ENCODE measurements at places on chromosomes 7 and 10.

DNA sequence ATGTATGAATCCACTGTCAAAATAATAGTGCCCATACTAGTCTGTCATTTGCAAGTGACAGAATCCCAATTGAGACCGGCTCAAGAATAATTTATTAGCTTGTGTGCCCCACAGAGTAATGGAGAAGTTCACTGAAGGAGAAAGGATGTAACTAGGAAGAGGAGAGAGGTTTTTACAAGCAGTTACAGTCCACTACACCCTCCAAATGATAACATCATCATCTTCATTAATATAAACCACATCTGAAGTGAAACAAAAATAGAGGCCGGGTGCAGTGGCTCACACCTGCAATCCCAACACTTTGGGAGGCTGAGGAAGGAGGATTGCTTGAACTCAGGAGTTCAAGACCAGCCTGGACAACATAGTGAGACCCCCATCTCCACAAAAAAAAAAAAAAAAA lies 226.8 kb downstream of the SKIDA1 start:
- DNase-seq: no peak

- DNase-seq: no peak
Observed at GRCh38 chr7:137881607-137882260, 35.0 kb upstream of the DGKI start.

DNA sequence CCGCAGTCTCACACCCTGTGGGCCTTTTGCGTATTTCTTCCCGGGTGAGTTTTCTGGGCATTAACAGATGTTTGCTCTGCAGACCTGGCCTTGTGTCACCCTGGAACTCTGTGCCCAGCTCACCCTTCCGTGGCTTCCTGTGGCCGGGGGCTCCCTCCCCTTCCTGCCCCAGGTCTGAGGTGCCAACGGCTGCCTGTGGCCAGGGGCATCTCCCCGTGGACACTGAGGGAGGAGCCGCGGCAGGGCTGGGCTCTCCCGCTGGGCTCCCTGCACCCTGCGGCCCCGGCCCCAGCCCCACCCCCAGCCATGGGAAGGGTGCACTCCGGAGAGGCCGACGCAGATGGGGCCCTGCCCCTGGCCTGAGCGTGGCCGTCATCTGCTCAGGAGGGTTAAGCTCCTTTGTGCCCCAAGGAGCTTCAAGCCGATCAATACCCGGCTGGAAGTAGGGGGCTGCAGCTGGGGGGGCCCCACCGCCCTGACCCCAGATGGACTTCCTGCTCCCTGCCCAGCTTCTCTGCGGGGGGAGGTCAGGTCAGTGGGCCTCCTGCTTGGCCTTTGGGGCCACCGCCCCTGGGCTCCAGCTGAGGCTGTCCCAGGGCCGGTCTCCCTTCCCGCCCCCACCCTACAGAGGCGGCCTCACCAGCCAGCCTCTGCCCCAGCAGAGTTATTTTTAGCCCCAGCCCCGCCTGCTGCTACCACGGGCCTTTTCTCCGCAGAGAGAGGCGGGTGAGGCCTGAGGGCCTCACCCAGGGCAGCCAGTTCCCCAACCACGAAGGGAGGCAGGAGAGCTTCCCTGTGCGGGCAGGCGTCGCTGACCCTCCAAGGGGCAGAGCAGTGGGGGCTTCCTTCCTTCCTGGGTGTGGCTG lies 24.2 kb downstream of the PWWP2B start:
- peak; percentile 89 for DNase-seq

GRCh38 chr7:25558605-25559004 lies 330.3 kb upstream of the NPVF start:
- no peak for DNase-seq

- DNase-seq: no peak
Observed at GRCh38 chr10:29663718-29664117, 28.9 kb upstream of the SVIL start.

GRCh38 chr10:3648576-3648975 lies 136.4 kb downstream of the KLF6 start:
- DNase-seq: no peak

DNA sequence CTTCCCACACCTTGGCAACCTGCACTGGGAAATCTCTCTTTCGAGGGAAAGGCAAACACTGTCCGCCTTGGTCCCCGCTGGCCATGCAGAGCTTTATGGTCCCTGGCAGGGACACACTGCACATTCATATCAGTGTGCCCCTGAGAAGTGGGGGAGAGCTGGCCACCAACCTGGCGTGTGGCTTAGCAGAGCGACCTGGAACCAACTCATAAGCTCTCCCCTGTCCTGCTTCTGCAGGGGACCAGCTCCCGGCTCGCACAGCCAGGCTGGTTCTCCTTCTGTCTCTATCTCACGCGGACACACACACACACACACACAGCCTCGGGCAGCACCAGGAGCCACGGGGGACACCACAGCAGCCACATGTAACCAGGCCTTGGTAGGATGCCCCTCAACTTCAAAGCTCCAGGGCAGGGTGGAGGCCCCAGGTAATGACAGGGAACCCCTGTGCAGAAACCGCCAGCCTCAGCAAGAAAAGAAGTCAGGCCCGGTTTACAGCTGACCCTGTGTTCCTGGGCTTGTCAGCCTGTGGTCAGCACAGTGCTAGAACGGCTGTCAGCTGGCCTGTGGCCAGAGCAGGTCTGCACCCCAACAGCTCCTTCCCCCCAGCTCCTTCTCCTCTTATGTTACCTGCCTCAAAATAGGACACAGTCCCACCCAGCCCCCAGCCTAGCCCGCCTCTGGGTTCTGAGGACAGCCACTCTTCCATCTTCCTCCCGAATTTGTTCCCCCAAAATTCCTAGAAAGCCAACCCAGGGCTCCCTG lies 69.3 kb downstream of the OAT start:
- peak; percentile 57 for DNase-seq
